ENCODE measurements at places on chromosomes 2 and 18. TPM values are rescaled to one million over a fixed set of nuclear protein-coding genes. Genes with fewer than 3 reads are reported as not detected.

TUBA4B gene
- not detected for total RNA-seq

TDRD15 gene
- total RNA-seq, result 0.58 TPM

KCNF1 gene
- not detected for total RNA-seq

DNA sequence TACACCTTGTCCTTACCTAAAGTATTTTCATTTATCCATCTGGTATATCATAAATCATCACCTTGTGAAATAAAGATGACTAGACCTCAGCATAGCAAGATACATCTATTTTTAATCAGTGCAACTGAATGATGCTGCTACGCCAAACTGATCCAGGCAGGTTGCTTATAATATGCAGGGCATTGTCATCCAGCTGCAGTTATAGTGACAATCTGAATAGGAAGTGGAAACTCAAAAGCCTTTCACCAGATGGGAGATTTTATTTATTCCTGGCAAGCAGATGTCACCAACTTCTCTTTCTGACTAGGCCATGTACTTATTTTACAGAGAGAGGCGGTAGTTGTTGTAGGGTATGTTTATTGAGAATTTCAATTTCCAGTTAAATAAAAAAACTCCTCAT is 747.3 kb downstream of the ADCYAP1 start:
- DNase-seq, result no peak

- no peak for DNase-seq
Observed at GRCh38 chr18:40296717-40297413, 1658.2 kb upstream of the PIK3C3 start.

DNA sequence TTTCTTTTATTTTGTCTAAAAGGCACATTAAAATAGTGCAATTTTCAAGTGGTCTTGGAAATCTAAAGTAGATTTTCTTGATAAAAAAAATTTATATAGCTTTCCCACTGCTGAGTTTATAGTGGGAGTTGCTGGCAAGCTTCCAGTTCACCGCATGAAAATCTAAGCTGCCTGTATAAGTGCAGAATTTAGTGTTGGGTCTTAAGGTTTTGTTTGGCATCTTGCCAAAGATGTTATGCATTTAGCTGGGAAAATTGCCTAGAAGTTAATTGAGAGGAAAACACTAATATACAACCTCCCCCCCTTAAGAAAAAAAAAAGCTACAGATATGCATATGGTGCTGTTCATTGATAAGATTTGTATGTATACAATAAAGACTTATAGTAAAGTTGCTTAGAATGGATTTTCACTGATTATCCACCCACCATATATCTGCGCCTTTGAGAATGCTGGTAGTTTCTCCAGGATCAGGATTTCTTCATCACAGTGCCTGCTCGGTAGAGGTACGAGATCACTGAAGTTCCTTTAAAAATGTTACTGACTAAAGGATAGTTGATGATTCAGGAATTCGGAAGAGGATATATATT is 803.2 kb upstream of the POU3F3 start:
- no peak for DNase-seq

- no peak for DNase-seq
Observed at GRCh38 chr2:4765787-4766530, 926.2 kb upstream of the SOX11 start.

GRCh38 chr2:238785528-238785860 is 62.4 kb upstream of the TWIST2 start:
- no peak for DNase-seq

GRCh38 chr2:235494716-235495372 is 1.0 kb downstream of the AGAP1 start:
- DNase-seq, result no peak
